ENCODE measurements at places on chromosomes 7 and 10.

DNA sequence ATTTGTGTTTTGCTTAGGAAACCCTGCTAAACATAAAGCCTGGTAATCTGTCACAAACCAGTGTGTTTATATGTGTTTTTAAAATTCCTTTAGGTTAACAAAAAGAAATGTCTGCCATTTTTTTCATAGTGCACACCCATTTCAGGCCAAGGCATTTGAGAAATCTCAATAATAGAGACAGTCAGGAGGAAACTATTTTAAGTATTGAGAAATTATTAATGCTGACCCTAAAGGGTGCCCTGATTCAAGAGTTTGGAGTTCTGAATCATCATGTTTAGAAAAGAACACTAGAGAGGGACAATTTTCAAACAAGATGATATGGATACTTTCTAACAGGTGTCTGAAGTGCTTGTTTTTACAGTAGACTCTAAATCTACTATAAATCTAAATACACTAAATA, 28.7 kb downstream of the MALRD1 start:
- DNase-seq: no peak

GRCh38 chr7:31957090-31957720, 113.0 kb downstream of the PDE1C start:
- no peak for DNase-seq

GRCh38 chr7:66739953-66740301, 606 bp upstream of the RABGEF1 start:
- DNase-seq: no peak

DNA sequence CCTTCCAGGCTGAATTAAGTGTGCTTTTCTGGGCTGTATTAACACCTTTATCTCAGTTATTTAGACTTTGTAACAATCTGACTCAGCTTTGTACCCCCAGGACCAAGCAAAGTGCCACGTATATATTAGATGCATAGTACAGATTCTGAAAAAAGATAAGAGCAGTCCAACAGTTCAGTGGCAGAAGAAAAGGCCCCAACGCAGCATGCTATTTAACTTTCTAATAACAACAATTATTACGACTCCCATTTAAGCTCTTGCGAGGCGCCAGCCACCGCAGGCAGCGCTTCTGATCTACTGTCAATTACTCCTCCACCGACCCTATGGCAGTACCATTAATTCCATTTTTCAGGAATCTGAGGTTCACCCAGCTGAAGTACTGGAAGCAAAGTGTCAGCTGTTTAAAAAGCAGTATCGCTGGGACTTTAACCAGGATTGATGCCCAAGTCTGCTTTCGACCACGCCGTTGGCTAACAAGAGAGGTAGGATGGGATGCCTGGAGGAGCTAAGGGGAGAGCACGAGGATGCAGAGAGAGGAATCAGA, 638 bp downstream of the LIPA start:
- no peak for DNase-seq
